ENCODE measurements at places on chromosomes 7 and 10.
A peak's percentile ranks its signal among the peaks of the same experiment; 100 is the strongest.

DNA sequence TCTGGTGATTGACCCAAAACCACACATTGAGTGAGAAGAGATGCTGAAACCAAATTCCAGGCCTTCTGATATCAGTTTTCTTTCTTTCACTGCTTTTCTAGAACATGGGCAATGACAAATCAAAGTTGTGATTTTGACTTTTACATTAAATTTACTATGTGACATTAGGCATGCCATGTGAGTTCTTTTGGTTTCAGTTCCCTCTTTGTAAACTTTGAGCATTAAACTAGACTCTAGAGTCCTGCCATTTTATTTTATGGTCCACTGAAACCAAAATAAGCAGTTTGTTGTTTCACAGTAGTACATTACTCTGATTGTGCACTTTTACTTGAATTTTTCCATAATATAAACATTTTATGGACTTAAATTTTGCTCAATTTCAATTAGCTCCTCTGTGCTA lies 381.1 kb upstream of the SEMA3D start:
- DNase-seq = no peak

DNA sequence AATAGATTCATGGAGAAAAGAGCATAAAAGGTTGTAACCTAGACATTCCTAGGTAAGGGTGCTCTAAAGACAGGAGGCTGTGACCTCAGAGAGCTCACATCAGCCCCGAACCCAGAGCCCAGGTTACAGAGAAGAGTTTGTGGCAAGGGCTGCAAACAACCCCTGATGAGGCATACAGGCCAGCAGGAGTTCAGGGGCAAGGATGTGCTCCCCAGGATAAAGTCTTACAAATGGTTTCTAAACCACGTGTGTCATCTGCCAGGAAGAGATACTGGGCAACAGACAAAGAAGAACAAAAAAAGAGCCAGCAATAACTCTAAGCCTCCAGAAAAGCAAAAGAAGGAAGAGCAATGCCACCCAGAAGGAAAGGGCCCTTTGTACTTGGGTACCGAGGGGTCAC lies 27.7 kb downstream of the NCAPG2 start:
- DNase-seq = no peak

DNA sequence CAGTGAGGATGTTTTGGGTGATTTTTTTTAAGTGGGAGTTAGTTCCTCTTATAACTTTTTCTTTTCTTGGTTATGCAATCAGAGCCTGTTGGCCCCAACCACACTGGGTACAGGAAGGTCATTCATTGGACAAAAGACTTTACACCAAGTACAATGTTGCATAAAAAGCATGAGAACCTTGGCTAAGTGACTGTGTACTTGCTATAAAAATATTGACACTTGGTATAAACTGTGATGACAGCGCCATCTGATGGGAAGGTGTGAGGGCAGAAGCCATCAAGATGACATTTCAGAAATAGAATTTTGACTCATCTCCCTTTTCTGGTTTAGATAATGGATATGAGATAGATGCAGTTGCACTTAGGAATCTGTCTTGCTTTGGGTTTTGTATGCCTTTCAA lies 126.4 kb upstream of the CCDC6 start:
- peak; percentile 5 for DNase-seq

GRCh38 chr10:6297522-6297921 lies 94.8 kb downstream of the PFKFB3 start:
- no peak for DNase-seq

DNA sequence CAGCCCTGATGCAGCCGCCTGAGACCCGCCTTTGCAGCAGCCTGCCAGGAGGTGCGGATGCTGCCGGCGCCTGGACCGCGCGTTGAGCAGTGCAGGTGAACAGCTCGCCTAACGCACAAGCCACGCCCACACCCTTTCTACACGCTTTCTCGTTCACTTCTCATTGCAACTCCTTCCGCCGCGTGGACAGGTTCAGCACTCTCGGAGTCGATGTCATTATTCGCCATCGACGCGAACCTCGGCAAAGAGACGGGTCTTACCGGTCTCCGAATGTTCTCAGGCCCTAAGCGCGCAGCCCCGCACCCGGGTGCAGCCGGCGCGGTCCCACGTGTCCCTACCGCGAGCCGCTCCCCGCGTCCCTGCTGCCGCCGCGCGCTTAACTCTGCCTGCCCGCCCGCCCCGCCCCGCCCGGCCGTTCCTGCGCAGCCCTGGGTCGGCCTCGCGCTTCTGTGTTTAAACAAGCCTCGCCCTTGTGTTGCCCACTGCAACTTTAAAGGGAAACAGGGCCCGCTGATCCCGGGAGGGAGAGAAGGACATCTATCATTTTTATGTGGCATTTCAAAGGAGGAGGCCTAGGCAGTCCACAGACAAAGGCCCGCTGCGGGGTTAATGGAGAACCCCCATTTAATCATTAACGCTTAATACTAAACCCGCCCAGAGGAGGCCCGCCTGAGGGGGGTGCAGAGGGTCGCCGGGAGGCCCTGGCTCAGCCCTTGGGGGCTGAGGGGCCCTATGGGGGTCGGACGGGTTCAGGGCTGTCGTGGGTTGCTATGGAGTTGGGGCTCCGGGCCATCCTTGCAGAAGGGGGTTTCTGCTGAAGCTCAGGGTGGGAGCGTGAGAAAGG lies 128.5 kb downstream of the WDR11 start:
- DNase-seq = peak; percentile 6

- DNase-seq = no peak
Measured at GRCh38 chr10:56142092-56142728, 218.8 kb downstream of the ZWINT start.

GRCh38 chr7:152117356-152117755 lies 91.9 kb downstream of the GALNT11 start:
- no peak for DNase-seq

DNA sequence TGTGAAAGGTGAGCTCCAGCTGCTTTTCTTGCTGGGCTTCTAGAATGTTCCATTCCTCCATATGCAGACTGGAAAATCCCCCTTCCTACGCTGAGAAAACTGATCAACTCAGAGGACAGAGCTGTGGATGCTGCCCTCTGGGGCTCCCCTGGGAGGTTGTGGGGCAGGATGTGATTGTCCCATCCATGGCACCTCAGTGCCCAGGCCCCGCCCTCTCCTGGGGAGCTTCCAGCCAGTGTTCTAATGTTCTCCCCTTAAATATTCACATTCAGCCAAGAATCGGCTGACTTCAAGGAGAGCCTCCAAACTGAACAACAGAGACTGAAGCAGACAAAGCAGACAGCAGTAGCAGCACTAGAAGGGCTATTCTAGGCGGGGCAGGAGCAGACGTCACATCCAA lies 55.0 kb downstream of the RAMP3 start:
- no peak for DNase-seq

GRCh38 chr10:28991333-28992270 lies 297.3 kb upstream of the LYZL1 start:
- DNase-seq = no peak

DNA sequence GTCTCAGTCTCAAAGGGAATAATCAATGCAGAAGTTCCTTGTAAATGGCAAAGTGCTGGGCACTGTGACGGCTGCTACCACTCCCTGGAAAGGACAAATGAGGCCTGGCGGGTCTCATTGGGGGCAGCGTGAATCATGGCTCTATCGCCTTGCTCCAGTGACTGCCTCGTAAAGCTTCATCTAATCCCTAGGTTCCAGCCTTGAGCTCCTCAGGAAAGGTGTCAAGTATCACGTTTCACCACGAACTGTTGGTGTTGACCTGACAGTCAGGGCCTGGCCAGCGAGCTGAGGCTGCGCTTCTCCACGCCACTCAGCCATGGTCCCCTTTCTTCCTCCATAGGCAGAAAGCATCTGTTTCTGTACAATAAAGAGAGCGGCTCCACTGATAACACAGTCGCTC lies 126.7 kb upstream of the ZNF32 start:
- DNase-seq = no peak

DNA sequence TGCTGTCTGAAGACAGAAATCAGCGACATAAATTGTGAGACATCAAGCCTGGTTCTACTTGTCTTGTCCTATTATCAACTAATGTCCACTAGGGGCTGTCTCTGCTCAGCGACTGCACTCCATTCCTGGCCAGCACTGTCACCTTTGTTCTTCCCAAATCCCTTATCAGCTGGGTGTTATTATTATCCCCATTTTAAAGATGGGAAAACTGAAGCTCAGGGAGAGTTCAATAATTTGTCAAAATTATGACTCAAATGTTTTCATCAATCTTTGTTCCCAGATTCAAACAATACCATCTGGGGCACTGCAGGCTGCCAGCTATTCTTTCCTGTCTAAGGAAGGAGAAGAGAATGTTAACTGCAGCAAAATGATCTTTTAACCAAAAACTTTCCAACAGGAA lies 431.6 kb upstream of the NFE2L3 start:
- DNase-seq = no peak

- DNase-seq = no peak
Measured at GRCh38 chr10:114987995-114988394, 50.0 kb downstream of the TRUB1 start.

DNA sequence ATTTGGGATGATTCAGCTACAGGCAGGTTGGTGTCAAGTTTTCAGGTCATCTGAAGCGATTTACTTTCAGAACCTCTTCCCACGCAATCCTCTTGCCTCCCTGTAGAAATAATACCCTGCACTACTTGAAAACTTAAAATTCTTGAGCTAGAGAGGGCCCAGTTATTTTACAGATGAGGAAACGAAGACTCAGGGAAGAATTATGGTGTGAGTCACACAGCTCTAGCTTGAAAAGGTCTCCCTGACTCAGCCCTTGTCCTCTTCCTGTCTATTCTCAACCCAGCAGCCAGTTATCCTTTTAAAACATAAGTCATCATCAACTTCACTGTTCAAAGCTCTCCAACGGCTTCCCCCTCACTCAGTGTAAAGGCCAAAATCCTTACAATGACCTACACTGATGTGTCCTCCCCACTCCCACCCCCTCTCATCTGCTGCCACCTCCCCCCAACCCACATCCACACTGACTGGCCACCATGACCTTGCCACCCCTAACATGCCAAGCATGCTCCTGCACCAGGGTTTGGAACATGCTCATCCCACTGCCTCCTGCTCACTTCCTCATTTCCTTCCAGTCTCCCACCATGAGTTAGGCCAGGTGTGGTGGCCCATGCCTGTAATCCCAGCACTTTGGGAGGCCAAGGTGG lies 3.4 kb downstream of the DNMBP start:
- no peak for DNase-seq

- DNase-seq = no peak
Measured at GRCh38 chr7:1800902-1801301, 130.8 kb downstream of the ELFN1 start.

GRCh38 chr7:139180700-139181311 lies 50.2 kb upstream of the UBN2 start:
- no peak for DNase-seq

- DNase-seq = no peak
Measured at GRCh38 chr10:110643035-110643652, 992 bp upstream of the RBM20 start.

GRCh38 chr7:107641676-107642075 lies 19.0 kb upstream of the SLC26A4 start:
- no peak for DNase-seq

- no peak for DNase-seq
Measured at GRCh38 chr7:13904007-13904406, 85.5 kb downstream of the ETV1 start.

GRCh38 chr7:123346766-123347165 lies 147.0 kb upstream of the SLC13A1 start:
- no peak for DNase-seq

DNA sequence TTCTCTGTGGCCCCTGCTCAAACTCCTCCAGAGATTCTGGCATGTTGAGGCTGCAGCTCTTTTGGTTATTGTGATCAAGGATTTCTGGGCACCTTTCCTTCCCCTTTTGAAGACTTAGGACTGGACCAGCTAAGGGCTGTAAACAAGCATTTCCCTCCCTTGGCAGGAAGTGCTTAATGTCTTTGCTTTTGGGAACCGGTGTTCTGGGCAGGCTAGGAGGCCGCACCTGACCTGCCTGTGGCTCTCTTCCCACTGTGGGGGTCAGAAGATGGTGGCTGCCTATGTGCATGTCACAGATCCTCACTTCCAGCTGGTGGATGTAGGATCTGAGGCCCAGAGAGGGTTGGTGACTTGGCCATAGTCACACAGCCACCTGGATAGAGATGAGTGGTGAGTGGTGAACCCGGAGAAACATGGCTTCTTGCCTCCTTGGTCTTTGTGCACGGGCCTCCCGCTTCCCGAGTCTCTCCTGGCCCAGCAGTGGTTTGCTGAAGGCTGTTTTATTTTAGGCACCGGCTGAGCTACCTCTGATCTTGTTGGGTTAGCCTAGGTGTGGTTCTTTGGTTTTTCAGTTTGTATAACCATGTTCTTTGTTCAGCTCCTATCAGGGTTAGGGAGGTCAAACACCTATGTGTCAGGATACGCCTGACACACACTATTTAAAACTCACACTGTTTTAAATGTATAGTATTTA lies 82.0 kb downstream of the GRK5 start:
- DNase-seq = no peak

GRCh38 chr7:137846549-137846826 lies 286 bp downstream of the DGKI start:
- DNase-seq = no peak

GRCh38 chr10:85537561-85537960 lies 829.0 kb downstream of the GRID1 start:
- no peak for DNase-seq

DNA sequence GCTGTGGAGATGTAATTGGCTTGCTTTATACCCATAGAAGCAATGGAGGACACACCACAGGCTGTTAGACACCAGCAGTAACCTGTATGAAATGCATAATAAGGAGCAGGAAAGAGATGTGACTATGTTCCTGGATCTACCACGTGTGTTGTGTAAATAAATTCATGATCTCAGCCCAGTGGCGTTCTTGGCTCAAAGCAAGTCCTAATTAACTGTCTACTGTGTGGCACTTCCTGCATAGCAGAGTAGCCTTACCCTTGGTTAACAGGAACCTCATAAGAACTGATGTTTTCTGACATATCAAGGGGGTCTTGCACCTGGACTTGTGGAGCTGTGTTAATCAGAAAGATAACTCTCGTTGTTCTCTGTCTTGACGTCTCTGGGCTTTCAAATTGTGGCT lies 25.7 kb upstream of the FAM180A start:
- no peak for DNase-seq

DNA sequence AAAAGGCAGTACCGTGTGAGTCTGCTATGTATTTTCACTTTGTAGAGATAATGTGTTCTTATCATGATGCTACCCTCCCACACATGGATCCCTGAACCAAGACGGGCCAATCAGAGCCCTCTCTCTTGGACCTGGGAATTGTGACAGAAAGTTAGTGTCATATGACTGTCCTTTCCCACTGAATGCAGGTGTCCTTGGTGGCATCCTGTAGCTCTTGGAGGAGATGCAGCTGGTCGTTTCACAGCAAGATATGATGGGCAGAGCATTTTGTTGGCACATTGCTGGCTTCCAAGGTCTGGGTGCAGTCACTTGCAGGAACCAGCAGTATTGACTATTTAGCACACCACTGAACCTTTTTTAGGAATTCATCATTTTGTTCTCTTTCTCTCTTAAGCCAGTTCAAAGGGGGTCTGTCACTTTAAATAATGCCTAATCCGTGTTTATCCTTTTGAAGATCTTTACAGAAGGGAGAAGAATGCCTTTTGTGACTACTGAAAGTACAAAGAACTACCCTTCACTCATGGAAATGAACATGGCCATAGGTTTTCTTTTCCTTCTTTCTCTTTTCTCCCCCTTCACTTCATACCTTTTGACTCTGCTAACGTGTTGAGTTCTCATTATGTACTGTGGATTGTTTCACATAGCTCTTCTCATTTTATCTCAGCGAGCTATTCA lies 125.1 kb downstream of the PLXDC2 start:
- DNase-seq = no peak

GRCh38 chr7:3165681-3166580 lies 122.3 kb upstream of the CARD11 start:
- no peak for DNase-seq

- peak; percentile 36 for DNase-seq
Measured at GRCh38 chr10:91006001-91006751, 85.3 kb upstream of the ANKRD1 start.
